ENCODE measurements at places on chromosomes 2 and 18.

- no peak for DNase-seq
These were observed 341.6 kb upstream of the VWC2L start for GRCh38 chr2:214069254-214069653.

DNA sequence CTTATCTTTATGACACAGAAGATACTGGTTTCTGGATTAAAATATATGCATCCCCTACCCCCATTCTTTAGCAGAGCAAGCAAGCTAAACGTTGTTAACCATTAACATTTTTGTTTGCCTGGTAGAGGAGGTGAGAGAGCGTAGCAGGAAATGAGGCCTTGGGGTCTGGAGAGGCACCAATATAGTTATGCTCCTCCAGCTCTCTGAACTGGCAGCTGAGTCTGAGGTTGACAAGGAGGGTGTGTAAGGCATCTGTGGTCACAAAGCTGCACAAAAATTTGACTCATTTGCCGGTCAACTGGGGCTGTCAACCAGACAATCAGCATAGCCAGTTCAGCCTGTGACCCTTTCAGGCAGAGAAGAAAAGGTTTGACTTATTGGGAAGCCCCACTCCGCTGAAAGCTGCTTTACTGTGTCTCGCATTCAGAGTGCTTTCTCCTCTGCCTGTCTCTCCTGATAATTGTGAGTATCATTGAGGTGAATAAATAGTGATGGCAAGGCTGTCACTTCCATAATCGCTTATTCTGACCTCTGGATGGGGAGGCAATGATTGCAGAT, 647.5 kb upstream of the SETBP1 start:
- DNase-seq = no peak

- DNase-seq = no peak
These were observed 144.5 kb downstream of the RAD51AP2 start for GRCh38 chr2:17373741-17374140.

GRCh38 chr2:198383392-198383791, 579.0 kb downstream of the PLCL1 start:
- no peak for DNase-seq

- DNase-seq = no peak
These were observed 2.4 kb downstream of the MRPL44 start for GRCh38 chr2:223959688-223960087.

- no peak for DNase-seq
These were observed 1072.7 kb downstream of the DSC3 start for GRCh38 chr18:29969876-29970275.

GRCh38 chr2:63870679-63871078, 29.0 kb downstream of the UGP2 start:
- DNase-seq = no peak

- no peak for DNase-seq
These were observed 46.7 kb upstream of the ITGA6 start for GRCh38 chr2:172380436-172381274.

GRCh38 chr2:160505256-160505655, 11.6 kb upstream of the RBMS1 start:
- DNase-seq = no peak

- DNase-seq = no peak
These were observed 160.0 kb upstream of the TRIB2 start for GRCh38 chr2:12556762-12557161.

DNA sequence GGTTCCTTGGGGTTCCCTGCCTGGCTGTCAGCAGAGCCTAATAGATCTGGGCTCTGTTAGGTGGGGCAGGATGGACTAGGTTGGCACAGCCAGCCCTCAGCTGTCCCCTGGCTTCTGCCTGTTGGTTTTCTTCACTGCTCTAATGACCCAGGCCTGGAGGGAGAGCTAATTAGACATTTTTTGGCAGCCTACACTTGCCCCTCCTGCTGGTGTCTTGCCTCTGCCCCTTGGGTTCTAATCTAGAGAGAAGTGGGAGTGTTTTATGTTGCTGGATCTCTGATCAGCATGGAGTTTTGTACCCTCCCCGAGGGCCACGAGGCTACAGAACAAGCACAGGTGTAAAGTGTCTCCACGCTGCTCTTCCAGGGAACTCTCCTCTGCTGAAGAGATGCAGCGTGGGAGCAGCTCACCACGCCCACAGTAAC, 199.4 kb upstream of the RASGRP3 start:
- no peak for DNase-seq

DNA sequence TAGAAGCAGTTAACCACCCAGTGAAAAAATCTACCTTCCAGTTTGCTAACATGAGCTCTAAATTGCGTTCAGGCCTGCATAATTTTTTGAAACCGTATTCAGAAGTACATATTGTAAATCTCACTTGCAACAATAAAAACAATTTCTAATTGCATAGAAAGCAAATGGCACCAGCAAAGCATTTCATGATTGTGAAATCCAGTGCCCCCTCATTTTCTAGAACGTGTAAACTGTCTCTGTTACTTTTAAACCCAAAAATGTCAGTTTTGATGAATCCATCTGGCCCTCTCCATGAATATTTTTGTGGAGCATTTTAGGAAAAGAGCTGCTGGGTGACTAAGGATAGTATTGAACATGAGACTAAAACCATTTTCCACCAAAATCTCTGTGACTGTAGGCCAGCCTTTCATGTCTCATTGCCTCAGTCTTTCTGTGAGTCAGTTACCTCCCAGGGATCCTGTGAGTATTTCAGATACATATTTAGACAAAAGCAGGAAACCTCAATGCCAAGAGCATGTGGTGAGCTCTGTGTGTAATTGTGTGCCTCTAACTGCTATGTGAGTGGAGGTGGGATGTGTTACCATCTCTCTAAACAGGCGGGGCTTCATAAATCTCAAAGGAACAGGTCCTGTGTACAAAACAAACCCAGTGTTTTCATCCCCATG, 477.8 kb upstream of the DCC start:
- no peak for DNase-seq

DNA sequence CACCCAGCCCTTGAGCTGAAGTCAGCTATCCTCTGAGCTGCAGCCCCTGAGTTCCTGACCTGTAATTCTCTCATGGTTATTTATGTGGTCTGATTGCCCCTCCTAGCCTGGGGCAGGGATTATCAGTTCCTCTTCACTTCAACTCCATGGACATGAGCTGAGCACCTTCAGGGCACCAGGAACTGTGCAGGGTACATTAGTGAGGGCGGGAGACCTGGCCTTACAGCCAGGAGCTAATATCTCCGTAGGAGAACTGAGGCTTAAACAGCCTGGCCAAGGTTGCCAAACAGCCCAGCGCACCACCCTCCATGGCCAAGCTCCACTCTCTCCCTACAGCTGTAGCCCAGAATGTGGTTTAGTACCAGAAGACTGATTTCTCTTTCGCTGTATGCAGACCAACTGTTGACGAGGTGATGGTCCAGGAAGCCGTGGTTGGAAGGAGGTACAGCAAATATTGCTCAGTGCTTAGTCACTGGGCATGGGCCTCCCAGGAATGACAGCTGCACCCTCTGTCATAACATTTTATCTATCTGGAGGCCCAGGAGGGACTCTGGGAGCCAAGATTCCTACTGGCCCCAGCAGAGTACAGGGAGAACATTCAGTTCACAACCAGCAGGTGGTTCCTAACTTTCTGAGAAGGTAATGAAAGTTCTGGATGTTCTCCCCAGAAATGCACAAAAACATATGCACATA, 228.7 kb upstream of the SIX2 start:
- DNase-seq = no peak

DNA sequence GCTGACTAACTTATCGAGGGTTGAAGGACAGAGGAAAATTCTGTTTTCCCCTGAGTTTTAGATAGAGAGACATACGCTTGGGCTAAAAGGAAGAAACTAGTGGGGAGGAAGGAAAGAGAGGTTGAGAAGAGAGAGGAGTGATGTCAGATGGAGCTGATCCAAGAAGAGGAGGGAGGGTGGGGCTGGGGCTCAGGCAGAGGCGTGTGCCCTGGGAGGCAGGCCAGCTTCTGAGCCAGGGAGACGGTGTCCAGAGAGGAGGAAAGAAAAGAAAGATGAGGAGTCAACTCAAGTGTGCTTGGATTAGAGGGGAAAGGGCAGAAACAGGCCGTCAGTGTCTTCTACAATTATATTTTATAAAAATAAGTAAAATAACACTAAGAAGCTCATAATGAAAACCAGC, 56.2 kb downstream of the EMILIN2 start:
- peak; percentile 85 for DNase-seq

DNA sequence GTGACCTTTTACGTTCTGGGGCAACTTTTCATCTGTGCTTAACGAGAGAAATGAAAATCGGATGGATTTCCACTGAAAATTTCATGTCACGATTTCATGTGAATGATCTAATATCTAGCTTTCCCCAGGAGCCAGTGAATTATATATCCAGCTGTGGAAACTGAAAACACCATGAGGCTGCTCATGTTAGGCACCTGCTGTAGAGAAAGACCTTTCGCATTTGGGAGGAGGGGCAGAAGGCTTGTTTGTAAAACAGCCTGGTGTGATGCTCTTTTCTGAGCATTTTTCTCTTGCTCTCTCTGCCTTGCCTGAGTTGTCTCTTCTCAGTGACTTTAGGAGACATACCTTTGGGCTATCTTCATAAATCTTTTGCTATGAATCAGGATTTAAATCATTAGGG, 84.6 kb upstream of the CYP1B1 start:
- no peak for DNase-seq

DNA sequence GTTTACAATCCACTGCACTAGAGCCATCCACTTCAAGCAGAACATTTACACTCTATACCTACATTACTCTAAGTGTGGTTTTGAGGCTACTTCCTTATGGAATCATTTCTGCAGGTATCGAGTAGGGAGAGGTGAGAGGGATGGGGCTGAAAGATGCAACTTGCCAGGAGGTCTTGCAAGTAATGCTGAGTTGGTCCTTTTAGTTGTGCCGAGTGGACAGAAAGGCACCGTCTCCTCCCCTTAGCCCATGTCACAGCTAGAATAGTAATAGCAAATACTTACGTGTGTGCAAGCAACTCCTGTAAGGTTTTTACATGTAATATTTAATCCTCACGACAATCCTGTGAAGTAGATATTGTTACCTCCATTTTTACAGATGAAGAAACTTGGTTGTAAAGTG, 158.8 kb upstream of the TTC39C start:
- no peak for DNase-seq

DNA sequence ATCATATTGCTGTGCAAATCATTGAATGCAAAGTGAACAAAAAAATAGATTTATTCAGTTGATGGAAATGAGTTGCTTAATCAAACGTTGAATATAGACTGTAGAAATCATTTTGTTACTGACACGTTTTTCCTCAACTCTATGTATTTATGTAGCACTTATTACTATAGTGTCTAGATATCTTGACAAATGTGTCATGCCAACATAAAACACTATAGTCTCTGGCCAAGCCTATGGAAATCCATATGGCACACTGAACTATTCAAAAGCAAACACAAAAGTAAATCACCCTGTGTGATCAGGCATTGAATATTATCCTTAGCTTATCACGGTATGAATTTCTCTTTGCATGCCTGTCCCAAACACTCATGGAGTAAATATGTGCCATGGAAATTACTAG, 131.3 kb downstream of the ZNF804A start:
- no peak for DNase-seq

GRCh38 chr2:105872830-105873229, 128.1 kb downstream of the NCK2 start:
- DNase-seq = no peak

DNA sequence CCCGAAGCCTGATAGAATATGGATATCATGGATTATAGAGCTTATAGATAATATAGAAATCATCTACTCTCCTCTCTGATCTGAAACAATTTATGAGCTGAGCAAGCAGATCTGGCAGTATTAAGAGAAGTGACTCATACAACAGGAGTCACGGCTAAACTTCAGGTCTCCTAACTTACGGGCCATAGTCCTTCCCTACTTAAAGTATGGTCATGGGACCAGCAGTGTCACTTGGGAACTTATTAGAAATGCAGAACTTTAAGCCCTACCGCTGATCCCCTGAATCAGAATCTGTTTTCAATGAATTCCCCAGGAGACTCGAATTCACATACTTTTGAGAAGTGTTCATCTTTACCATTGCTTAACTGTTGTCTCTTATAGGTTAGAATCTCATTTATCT, 195.7 kb upstream of the FANCL start:
- DNase-seq = no peak

DNA sequence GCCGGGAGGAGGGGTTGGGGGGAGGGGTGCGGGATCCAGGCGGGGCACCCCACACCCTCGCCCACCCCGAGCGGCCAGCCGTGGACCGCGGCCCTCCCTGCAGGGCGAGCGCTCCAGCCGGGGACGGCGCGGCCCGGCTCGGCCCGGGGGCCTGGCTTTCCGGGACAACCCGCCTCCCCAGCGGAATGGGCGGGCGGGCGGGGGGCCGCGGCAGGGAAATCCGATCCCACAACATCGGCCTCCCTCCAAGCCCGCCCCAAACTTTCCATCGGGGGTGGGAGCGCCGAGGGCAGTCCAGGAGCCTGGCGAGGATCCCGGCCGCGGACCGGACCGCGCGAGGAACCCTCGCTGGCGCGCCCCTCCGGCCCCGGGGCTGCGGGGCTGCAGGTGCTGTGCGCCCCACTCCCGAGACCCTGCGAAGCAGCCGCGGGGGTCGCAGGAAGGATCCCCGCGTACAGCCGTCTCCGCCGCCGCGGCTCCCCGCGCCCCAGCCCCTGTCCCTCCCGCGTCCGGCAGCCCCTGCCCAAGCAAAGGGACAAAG, 529 bp downstream of the SEMA4C start:
- peak; percentile 49 for DNase-seq

- no peak for DNase-seq
These were observed 11.5 kb upstream of the RNU4ATAC start for GRCh38 chr2:121519153-121519552.

GRCh38 chr2:55861733-55862132, 61.8 kb downstream of the EFEMP1 start:
- DNase-seq = no peak

- DNase-seq = peak; percentile 21
These were observed 466.2 kb upstream of the NRP2 start for GRCh38 chr2:205216092-205216491.

- no peak for DNase-seq
These were observed 315.6 kb downstream of the INSIG2 start for GRCh38 chr2:118403658-118404451.

GRCh38 chr2:233439191-233439590, 84.9 kb downstream of the DGKD start:
- DNase-seq = no peak

DNA sequence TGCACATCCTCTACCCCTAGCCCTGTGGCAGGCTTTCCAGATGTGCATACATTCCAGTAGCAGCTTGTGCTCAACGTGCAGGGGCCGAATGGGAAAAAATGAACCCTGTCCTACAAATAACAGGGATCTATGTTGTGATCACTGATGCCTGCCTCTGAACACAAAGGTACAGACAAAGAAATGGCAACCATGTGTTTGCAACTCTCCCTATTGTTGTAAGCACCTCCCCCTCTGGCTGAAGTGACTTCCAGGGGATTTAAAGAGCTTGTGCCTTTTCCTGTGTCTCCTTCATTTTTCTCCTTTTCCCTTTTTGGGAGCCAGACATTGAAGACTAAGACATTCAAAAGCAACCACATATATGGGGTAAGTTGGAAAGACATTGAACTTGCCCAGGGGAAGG, 21.6 kb downstream of the ARHGAP25 start:
- no peak for DNase-seq

GRCh38 chr2:142140434-142140845, 9.6 kb upstream of the LRP1B start:
- peak; percentile 2 for DNase-seq

All from erythroblast (primary cell).